ENCODE measurements at places on chromosomes 11 and 22.

DNA sequence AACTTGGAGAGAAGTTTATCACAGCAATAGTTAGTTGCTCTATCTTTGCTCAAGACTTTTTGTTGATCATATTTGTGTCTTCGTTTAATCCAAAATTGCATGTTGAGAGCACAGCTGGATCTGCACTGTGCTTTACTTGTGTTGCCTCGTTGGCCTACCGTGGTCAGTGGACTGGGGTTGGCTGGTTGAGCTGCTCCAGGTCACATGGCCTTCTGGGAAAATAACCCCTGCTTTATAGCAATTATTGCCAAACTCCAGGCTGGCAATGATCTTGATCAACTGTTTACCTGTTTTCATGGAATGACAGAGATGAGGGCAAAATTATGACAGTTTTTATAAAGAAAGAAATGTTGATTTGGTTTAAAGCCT is 5.7 kb upstream of the PLET1 start:
- no peak for DNase-seq

DNA sequence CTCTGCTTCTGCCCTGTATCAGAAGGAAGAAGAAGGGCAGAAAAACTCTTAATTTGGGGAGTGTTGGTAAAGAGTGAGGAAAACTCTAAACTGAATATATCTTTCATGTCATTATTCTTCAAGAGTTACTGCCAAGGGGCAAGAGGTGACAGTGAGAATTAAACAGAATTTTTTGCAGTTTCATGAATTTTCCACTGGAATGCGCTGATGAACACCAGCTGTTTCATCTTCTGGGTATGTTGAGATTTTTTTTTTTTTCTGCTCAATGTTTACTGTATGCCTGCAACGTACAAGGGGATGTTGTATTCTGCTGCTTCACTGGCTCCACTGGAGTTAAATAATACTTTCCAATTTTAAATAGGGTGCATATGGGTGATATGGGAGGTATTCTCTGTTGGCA is 117.8 kb downstream of the FAM76B start:
- DNase-seq = no peak

DNA sequence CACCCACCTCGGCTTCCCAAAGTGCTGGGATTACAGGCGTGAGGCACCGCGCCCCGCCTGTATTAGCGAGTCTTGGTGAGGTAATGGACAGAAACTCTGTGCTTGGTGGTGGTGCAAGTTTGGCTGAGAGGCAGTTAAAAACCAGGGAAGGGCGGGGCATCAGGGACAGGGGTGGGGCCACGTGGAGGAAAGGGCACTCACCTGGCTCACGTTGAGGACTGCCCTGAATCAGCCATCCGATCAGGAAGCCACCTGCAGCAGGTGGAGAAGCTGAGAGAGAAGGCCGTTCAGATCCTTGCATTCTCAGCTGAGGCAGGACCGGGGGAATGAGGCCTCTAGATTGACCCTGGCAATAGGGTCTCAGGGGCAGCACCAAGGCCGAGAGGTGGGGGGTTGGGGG is 12.1 kb upstream of the CHRM1 start:
- DNase-seq = no peak

DNA sequence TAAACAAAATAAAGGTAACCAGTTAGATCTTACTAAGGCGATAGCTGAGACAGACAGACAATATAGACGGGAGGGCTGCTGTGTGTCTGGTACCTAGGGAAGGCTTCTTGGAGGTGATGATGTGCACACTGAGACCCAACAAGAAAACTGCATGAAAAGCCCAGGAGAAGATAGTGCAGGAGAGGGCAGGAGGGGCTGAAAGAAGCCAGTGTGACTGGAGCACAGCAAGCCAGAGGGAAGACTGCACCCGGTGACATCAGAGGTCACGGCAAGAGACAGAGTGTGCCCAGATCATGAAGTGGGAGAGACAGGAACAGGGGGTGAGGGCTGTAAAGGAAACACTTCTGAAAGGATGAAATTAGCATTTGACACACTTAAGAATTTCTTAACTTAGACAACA is 266.3 kb downstream of the BRD1 start:
- no peak for DNase-seq

GRCh38 chr11:62208785-62209144 is 292 bp downstream of the SCGB2A1 start:
- DNase-seq = no peak

DNA sequence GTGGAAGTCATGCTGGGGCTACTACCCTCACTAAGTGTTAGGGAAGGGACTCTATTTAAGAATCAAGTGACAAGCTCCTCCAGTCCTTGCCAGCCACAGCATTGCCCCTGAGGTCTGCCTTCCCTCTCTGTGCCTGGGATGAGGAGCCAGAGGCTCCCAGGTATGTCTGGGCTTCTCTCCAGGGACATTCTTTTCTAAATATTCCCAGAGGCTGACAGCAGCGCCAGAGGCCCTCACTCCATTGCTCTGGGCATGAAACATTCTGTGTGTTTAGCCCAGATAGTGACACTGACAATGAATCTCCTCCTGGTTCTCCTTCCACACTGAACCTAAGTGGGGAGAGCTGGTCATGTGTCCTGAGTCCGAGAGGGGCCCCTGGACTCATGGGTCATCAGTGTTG is 2.2 kb downstream of the OR51E1 start:
- no peak for DNase-seq

DNA sequence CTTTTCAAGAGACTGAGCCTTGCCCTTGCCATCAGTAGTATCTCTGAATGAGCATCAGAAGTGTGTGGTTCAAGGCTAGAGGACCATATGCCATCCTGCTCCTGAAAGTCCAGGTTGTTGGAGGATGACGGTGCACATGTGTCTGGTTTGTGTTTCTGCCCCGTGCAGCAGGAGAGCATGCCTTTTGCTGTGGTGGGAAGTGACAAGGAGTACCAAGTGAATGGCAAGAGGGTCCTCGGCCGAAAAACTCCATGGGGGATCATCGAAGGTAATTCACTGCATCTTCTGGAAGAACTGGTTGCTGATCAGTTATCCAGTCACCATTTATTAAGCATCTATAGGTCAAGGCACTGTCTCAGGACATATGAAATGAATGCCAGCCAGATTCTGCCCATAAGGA is 6.1 kb upstream of the WBP2NL start:
- DNase-seq = no peak

- no peak for DNase-seq
Measured at GRCh38 chr11:115496892-115497291, 7.3 kb downstream of the CADM1 start.

DNA sequence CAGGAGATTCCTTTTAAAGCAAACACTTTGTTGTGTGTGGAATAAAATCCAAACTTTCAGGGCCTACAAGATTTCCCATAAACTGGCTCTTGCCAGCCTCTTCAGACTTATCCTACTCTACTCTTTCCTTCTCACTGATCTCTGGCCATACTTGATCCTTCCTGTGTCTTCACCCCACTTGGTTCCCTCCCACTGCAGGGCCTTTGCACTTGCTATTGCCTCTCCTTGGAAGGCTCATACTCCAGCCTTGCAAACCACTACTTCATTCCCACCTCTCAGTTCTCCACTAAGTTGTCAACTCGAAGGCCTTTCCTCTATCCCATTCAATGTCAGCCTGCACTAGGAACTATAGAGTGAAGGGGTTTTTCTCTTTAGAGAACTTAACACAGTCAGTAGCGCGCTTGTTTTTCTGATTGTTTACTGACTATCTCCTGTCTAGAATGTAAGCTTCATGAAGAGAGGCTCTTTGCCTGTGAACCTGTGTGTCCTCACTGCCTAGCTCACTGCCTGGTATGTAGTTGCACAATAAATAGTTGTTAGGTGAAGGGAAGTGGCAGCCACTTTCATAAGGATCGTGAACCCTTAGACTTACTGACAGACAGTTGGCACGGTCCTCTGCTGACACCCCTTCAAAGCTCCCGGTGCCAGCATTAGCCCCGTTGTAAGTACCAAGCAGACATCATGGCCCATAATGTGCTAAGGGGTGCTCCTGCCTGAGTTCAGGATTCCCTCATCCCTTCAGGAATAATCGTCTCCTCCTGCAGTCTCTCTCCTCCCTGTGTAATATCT is 833 bp upstream of the ME3 start:
- no peak for DNase-seq

GRCh38 chr11:12787847-12788246 is 113.6 kb downstream of the TEAD1 start:
- no peak for DNase-seq

GRCh38 chr11:36443661-36444060 is 66.4 kb downstream of the TRAF6 start:
- no peak for DNase-seq

DNA sequence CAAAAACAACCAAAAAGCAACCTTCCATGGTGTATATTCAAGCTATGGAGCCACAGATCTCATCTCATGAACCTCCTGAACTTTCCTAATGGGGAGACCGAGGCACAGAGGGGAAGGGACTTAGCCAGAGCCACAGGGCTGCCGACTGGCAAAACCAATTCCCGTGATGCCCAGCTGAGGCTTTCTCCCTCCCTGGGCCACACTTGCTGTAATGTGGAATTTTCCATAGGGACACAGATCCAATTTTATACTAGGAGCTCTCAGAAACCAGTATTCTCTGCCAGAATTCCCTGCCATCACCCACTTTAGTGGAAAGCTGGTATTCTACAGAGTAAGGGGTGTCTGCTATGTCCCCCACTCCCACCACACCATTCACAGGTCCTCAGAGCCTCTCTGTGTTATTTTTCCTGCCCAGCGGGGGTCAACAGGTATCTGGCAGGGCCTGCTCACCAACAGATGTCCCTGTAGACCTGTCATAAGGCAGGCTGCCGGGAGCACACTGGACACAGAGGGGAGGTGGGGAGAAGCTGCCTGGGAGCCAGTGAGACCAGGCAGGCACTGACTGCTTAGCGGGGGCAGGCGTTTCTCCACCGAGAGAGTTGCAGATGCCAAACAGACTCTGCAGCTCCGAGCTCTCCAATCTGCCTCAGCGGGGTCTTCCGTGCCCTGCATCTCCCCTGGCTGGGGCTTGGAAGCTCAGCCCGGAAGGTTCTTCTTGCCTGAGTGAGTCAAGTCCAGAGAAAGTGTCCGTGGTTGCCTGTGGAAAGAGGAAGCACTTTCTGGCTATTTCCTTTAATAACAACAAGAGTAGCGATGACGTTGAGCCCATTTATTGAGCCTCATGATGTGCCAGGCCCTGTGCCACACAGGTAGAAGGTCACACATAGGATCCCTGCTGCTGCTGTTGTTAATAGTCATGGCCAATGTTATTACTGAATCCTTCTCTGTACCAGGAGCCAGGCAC is 26.3 kb downstream of the RPS6KA4 start:
- DNase-seq = no peak

GRCh38 chr11:111148953-111149352 is 96.6 kb upstream of the POU2AF2 start:
- no peak for DNase-seq

GRCh38 chr11:75548595-75549272 is 13.3 kb upstream of the SERPINH1 start:
- no peak for DNase-seq

- no peak for DNase-seq
Measured at GRCh38 chr11:119897576-119897975, 168.6 kb upstream of the NECTIN1 start.

DNA sequence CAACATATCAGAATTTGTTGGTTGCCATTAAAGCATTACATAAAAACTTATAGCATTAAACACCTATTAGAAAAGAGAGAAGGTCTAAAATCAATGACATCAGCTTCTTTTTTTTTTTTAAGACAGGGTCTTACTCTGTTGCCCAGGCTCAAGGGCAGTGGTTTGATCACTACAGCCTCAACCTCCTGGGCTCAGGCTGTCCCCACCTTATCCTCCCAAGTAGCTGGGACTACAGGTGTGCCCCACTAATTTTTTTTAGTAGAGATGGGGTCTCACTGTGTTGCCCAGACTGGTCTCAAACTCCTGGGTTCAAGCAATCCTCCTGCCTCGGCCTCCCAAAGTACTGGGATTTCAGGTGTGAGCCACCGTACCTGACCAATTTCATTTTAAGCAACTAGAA is 57.9 kb downstream of the ARHGEF12 start:
- DNase-seq = no peak

DNA sequence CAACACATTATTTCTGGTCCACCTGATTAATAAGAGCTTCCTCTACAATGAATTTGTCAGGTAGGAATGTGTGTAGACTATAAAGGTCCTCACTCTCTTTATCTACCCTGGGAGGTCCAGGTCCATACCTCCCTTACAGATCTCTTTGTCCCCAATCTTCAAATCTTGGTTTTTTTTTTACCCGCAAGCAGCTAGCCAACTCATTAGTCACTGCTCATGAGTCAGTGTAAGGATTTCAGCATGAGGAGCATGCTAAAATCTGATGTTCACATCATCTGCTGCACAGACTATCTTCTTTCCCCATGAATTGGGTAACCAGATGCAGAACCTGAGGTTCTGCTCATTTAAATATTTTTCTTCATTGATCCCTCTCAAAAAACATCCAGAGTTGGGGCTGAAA is 397.0 kb upstream of the ISX start:
- no peak for DNase-seq

DNA sequence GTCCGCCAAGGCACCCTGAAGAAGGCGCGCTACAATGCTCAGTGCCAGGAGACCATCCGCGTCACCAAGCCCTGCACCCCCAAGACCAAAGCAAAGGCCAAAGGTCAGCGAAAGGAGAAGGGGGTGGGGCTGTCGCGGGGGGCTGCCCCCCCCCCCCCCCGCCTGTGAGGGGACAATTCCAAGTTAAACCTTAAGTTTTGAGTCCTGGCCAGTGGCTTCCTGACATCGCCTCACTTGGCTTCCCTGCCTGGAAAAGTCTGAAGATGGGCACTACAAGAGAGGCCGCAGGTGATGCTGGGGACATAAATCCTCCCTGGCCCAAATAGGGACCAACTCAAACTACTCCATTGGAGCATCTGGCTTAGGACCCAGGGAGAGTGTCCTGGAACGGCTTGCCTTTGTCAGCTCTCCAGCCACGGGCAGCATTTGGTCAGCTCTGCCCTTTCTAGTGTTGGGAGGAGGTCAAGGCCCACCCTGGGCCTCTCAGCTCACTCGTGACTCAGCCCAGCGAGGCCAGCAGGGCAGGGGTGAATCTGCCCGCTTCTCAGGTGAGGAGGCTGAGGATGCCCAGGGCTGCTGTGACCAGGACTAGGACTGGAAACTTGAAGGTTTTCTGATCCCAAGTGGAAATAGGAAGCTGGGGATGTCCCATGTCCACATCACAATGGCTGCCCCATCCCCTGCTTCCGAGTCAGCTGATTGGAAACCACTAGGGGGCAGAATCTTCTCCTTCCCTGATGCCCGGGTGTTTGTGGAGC is 1.4 kb downstream of the MDK start:
- DNase-seq = no peak

- DNase-seq = no peak
Measured at GRCh38 chr11:60970369-60970774, 1.1 kb upstream of the CD6 start.

DNA sequence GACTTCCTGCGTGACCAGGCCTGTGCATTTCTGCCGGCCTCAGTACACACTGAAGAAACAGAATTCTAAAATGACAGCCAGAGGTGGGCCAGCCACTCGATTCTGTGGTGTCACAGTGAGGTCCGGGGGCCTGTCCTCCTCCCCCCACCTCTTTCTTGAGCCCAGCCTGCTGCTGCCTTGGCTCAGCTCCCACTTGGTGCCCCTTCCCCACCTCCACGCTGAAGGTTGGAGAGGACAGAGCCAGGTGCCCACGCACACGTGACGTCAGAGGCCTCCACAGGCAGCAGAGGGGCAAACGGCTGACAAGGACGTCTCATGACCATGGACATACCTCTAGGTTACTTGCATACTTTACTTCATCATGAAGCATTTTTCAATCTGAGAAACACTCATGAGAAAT is 78.0 kb upstream of the SHANK2 start:
- DNase-seq = no peak

Data from GOT3 (cell line).